ENCODE measurements at places on chromosomes 7 and 10. TPM values are rescaled to one million over a fixed set of nuclear protein-coding genes. Genes with fewer than 3 reads are reported as not detected.

The EXOC6 gene
- total RNA-seq: 7.8 TPM

The CYP2C9 gene
- total RNA-seq: under 0.01 TPM

The PDZD7 gene
- total RNA-seq: 1.9 TPM

GRCh38 chr10:117221156-117221711 is 19.7 kb upstream of the SLC18A2 start:
- DNase-seq: no peak

DNA sequence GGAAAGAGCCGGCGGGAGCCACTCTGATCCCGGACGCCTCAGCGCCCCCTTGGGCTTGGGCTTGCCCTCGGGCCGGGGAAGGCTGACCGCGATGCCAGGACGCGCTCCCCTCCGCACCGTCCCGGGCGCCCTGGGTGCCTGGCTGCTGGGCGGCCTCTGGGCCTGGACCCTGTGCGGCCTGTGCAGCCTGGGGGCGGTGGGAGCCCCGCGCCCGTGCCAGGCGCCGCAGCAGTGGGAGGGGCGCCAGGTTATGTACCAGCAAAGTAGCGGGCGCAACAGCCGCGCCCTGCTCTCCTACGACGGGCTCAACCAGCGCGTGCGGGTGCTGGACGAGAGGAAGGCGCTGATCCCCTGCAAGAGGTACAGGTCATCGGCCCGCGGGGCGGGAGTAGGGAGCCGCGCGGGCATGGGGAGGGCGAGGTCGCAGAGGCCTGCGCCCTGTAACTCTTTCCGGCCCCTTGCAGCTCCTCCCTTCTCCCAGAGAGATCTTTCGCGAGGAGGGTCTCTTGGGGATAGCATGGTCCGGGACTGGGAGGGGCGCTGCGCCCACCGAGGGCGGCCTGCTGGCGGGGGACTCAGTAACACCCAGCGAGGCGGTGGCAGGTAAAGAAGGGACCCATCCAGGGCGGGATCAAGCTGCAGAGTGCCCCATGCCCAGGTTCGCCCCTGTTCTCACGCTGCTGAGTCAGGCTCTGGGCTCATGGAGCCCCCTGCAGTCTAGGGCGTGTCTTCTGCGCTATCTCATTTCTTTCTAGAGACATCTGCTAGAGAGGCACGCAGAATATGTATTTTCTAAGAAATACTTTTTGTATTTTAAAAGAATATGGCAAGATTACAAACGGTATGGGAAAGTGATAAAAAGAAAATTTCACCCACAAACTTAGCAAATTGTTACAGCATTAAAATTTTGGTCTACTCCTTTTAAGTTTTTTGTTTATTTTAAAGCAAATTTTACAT is 687 bp downstream of the EPDR1 start:
- DNase-seq: no peak

DNA sequence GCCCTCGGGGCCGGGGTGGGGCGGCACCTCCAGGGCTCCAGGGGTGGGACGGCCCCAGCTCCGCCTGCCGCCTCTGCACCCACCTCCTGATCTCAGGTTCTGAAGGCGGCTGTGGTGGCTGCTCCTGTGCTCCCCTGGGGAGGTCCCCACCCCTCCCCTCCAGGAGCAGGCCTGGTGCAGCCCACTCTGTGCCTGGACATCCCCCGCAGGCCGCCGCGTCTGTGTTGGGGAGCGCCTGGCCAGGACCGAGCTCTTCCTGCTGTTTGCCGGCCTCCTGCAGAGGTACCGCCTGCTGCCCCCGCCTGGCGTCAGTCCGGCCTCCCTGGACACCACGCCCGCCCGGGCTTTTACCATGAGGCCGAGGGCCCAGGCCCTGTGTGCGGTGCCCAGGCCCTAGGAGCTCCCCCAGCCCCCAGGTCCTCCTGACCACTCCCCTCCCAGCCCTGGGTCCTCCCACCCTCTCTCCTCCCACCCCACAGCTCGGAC is 5.5 kb downstream of the CYP2W1 start:
- DNase-seq: no peak

DNA sequence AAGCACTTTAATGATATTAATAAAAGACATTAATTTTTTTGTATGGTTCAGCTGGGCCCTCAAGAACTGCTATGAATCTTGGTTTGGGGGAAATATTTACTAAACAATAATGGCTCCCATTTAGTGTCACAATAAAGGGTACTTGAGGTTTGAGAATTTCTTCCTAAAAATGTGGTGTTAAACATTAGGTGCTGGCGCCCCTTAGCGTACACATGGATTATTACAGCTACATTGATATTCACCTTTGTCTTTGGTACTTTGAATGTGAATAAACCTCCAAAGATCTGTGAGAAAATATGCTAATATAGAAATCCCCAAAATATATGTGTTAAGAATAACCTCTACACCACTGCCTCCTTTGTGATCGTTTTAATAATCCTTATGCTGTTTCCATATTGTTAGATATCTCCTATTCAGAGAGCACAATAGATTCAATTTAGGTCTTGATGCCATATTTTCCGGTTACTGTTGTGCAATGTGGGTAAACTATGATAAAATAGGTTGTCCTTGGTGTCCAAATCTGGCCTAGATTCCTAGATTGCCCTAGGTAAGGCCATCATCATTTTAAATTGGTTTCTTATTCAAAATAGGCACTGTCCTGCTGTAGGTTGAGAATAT is 161.8 kb upstream of the CACNA2D1 start:
- peak; percentile 48 for DNase-seq
